Osteocyte (in vitro differentiated cells): ENCODE measurements at places on chromosomes 6 and 20. TPM values are rescaled to one million over a fixed set of nuclear protein-coding genes. Genes with fewer than 3 reads are reported as not detected.

GRCh38 chr20:53929399-53929798, 141.0 kb downstream of the BCAS1 start:
- no peak for DNase-seq

Gene GMPR
- 7.7 and 7.8 TPM in 2 replicates for total RNA-seq

- DNase-seq: no peak
These were observed 139.6 kb downstream of the AIG1 start for GRCh38 chr6:143200167-143200770.

GRCh38 chr20:17594443-17594842, 24.6 kb downstream of the DSTN start:
- no peak for DNase-seq

Gene PRL
- total RNA-seq: not detected in 2 replicates

GRCh38 chr6:33677143-33677660, 34.3 kb downstream of the UQCC2 start:
- DNase-seq: no peak

- no peak for DNase-seq
These were observed 912.2 kb upstream of the ADGRB3 start for GRCh38 chr6:67722861-67723261.

Gene CYP24A1
- not detected in 2 replicates for total RNA-seq

DNA sequence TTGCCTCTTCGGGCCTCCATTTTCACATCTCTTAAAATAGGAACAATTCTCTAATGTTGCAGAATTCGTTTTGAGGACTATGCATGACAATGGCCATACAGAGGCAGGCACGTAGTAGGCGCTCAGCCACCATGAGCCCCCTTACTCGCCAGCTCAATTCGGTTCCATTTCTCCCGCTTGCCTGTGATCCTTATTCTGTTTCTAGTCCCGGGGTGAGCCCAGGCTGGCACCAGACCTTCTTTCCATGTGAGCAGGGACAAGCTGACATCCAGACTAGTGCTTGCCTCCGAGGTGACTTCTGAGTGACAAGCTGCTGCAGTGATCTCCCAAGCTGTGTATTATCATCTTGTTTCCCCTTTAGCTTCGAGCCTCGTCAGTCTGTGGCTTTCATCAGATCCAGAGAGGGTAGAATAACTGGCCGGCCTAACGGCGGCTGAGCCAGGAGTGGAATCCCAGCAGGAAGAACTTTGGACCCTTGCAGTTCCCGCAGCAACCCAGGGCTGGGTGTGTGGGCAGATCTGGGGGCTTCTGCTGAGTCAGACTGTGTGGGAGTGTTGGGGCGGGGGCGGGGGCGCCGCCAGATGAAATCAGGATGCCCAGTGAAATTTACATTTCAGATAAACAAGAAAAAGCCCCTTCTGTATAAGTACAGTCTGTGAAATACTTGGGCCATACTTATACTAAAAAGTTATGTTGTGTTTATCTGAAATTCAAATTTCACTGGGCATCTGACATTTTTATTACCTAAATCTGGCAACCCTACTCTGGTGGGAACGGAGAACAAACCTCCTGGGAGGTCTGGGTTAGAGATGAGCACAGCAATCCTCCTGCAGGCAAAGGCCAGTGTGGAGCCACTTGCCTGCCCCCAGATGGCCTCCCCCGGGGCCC, 10.9 kb downstream of the BANF2 start:
- DNase-seq: no peak

DNA sequence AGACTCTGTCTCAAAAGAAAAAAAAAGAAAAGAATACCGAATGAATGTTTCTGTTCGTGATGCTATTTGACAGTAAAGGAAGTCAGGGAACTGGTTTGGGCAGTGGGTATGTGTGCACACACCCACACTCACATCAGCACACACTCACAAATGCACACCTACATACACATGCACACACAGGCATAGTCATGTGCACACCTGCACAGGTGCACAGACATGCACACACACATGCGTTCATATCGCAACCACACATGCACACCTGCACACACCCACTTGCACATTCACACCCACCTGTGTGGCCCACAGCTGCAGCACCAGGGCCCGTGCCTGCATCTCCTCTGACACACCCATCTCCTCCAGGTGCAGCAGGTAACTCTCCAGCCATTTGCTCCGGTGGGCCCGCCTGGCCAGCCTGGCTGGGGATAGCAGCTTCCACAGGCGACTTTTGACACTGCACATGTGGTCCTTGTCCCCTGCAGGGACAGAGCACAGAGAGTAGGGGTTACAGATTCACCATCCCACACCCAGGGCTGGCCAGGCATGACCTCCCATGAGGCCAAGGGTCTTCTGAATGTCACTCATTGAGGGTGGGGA, 41.4 kb upstream of the KCNB1 start:
- DNase-seq: no peak

GRCh38 chr20:13670160-13670559, 31.4 kb upstream of the TASP1 start:
- no peak for DNase-seq

Gene PSORS1C1
- 3.2 and 6.2 TPM in 2 replicates for total RNA-seq
